ENCODE measurements at places on chromosomes 6 and 20.

GRCh38 chr6:154852687-154853086 lies 119.5 kb downstream of the SCAF8 start:
- DNase-seq = no peak

GRCh38 chr6:20790032-20790791 lies 256.0 kb downstream of the CDKAL1 start:
- DNase-seq = no peak

DNA sequence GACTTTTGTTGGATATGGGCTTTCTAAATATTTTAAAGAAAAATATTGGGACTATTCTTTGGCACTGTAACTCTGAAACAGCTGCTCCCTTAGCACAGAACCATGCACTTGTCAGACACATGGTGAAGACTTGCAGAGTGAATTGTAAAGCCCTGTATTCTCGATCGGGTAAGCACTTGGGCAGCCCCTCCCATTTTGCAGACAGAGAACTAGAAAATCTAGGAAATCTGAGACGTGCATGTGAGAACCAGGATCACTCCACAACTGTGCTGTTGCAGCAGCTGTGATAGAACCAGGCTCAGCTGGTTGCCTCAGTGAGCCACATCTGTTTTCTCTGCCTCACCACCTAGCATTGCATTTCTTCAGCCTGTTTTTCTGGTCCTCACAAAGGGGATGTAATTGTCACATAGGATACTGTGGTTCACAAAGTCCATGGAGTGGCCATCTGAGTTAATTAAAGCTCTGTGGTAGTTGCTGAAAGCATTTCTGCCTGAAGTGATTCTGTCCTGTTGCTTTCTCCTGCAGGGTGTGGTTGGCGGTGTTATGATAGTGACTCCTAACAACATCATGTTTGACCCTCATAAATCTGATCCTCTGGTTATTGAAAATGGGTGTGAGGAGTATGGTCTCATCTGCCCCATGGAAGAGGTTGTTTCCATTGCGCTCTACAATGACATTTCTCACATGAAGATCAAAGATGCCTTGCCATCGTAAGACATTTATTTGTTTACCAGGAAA lies 71.8 kb upstream of the HINT3 start:
- DNase-seq = no peak

GRCh38 chr20:57647006-57647932 lies 27.0 kb upstream of the ZBP1 start:
- DNase-seq = no peak

DNA sequence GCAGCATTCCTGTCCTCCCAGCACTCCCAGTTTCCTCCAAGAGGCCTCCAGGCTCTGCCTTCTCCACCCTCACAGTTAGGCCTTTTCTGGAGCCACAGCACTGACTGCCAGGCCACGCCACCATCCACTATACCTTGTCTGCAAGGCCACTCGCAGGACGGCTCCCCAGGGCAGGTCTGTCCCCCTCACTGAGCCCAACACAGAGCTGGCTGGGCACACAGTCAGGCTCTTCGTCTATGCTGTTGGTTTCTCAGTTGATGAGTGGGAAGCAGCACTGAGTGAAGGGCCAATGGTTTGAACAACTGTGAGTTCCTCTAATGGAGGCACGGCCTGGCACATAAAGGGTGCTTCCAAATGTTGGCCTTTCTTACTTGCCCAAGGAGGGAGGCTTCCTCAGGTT lies 95.2 kb downstream of the GRM4 start:
- no peak for DNase-seq

GRCh38 chr6:137201006-137201405 lies 18.2 kb downstream of the IFNGR1 start:
- DNase-seq = no peak

DNA sequence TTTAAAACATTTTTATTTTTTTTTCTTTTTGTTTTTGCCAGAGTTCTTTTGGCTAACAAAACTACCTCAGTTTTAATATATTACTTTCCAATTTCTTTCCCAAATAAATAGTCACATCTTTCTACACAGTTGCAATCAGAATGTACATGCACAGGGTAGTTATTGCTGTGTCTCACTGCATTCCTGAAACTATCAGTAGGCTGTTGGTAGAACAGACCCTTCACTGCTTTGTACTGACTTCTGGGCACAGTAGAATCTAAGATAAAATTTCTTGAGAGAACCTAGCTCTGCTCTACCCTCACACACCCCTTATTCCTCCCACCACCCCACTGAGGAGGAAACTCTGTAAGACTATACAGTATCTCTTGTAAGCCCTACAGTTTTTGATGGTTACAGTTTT lies 19.9 kb downstream of the TPX2 start:
- no peak for DNase-seq

GRCh38 chr20:10404023-10404628 lies 29.9 kb downstream of the MKKS start:
- no peak for DNase-seq

DNA sequence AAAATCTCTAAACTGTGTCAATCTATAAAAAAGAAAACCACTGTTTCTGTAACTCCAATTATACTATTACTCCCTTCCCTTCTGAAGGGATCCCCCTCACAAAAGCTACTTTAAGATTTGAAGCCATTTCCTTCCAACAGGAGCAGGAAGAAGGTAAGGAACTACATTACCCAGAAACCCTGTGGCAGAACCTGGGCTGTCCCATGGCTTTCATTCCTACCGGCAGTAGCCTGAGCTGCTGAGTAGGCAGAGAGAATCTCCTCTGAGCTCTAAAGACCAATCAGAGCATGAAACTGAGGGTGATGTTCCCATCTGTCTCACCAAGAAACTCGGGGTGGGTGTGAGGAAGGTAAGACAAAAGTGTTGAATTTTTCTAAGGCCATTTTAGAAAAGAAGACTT lies 108.0 kb upstream of the LRFN2 start:
- DNase-seq = no peak

- peak; percentile 87 for DNase-seq
These were observed at the start of gene CCND3 for GRCh38 chr6:41941280-41942066. CCND3 (minus strand) TSS chr6:41941808; CDS start chr6:41941649, 159 bp downstream.

DNA sequence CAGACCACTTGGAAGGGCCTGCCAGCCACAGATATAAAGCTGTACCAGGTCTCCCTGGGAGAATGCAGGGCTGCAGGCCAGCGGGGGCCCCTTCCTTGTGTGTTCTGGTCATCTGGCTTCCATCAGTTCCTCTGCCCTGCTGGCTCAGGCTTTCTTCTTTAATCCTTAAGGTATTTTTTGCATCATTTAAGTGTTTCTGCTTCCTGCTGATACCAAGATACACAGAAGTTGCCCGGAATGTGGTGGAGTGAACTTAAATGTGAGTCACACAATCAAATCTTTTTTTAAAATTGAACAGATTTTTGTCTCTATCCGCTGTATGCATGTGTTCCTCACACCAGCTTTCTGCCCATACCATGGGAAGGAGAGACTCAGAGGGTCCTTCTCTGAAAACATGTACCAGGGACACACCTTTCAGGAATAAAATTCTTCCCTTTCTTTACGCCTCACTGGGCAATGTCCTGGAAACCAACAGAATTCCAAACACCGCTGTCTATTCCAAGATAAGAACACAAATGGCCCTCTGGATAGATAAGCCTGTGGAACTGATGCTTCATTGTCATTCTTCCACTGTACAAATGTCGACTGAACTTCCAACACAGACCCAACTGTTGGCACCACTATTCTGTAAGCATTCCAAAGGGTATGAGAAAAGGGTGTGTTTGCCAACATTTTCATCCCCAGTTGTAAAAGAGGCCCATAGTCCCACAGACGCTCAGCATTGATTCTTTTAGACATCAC lies 206.2 kb upstream of the MYLIP start:
- DNase-seq = no peak

DNA sequence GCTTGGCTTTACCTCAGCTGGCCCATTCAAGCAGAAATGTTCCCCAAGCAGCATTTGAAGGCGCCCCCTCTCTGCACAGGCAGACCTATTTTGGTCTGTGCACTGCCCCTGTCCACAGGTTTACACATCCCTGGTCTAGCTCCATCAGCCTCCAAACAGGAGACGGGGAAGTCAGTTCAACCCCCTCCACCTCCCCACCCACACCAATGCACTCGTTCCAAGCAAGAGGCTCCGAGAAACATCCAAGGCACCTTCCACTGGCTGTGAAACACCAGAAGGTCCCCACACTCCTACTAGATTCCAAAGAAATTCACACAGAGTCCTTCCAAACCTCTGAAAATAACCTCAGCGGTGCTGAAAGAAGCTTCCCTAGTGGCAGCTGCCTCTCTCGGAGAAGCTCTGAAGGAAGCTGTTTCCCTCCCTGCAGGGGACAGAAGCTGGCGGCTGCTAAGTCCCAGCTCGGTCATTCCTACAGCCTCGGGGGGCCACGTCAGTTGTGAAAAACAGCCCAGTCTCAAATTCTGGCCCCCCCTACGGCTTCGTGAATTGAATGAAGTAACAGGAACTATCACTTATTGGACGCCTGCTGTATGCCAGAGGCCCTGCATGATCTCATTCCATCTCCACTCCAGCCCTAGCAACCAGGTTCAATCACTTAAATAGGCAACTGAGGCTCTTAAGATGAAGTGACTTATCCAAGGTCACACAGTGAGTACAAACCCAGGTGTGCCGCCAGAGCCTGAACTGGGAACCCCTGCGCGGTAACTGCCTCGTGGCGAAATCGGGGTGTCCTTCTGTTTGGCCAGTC lies 815 bp downstream of the SPATA2 start:
- DNase-seq = no peak

GRCh38 chr6:21708320-21708580 lies 114.7 kb downstream of the SOX4 start:
- DNase-seq = no peak

- DNase-seq = no peak
These were observed 126.9 kb downstream of the MRPL14 start for GRCh38 chr6:44000164-44000842.

- no peak for DNase-seq
These were observed 1005.8 kb upstream of the ADGRB3 start for GRCh38 chr6:67629258-67629657.

DNA sequence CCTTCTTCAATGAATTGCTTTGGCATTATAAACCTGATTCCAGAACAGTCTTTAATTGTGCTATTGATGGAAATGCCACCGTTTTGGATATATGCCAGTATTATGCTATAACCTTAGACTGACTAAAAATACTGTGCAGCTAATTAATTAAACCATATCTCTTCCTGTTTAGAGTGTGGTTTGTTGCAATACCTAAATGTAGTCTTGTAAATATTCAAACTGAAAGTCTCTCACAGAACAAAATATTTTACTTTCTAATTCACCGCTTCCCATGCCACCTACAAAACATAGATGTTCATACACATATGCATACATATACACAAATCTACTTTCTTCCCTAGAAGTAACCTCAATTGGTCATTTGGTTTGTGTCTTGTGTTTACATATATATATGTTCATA lies 126.6 kb downstream of the SIM1 start:
- no peak for DNase-seq

DNA sequence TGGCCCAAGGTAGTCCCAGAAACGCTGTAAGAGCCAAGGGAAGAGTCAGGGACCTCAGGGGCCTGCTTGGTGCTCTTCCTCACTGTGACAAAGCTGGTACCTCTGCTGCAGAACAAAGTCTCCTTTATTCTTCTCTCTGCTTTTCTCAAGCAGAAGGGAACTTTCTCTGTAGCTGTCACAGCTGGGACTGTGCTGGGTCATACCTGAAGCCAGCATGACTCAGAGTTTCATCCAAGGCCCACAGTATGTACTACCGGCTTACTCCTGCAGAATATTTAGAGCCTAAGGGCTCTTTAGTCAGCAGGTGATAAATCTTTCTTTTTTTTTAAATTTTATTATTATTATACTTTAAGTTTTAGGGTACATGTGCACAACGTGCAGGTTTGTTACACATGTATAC lies 183.2 kb downstream of the TINAG start:
- DNase-seq = no peak

DNA sequence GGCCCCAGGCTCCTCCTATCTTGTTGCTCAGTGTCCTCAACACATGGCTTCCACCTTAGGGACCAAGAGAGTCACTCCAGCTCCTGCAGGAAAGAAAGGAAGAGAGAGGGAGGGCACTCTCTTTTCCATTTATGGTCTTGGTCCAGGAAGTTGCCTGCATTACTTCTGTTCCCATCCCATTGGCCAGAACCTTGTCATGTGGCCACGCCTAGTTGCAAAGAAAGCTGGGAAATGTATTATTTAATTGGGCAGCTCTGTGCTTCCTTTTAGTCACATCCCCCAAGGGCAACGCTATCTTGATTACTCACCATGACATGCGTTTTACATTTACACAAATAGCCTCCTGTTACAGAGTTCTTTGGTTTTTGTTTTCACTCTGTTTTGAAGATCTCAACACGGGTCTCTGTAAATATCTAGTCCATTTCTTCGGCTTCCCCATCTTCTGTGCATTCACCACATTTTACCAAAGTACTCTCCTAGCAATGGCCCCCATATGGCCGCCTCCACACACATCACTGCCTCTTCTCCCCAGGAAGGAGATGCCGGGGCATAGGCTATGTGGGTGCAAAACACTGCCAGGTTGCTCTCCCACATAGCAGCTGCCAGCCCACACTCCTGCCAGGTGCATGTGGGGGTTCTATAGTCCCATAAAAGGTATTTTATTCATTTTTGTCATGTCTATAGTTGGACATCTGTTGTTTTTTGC lies 35.7 kb upstream of the ZMYND8 start:
- DNase-seq = no peak

DNA sequence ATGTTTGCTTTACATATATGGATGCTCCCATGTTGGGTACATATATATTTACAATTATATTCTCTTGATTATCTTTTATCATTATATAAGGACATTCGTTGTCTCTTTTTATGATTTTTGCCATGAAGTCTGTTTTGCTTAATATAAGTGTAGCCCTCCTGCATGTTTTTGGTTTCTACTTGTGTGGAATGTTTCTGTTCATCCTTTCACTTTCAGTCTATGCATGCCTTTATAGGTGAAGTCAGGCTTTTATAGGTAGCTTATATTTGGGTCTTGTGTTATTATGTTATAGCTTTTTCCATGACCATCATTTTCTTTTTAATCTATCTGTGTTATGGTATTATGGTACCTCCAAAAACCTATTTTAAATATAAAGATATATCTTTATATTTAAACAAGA lies 612.5 kb upstream of the HS3ST5 start:
- no peak for DNase-seq

- DNase-seq = no peak
These were observed 33.5 kb upstream of the MCM9 start for GRCh38 chr6:118968416-118968815.

GRCh38 chr6:158413814-158414565 lies 101.7 kb downstream of the TULP4 start:
- DNase-seq = no peak
